Naive thymus-derived CD4-positive, alpha-beta T cell (primary cell): ENCODE measurements at places on chromosomes 3 and 15. TPM values are rescaled to one million over a fixed set of nuclear protein-coding genes. Genes with fewer than 3 reads are reported as not detected.

FBXL2 gene
- not detected for total RNA-seq

CD86 gene
- total RNA-seq, result 5.5 TPM

ATP13A5 gene
- not detected for total RNA-seq

MKRN3 gene
- 1.8 TPM in 2 replicates for total RNA-seq

DNA sequence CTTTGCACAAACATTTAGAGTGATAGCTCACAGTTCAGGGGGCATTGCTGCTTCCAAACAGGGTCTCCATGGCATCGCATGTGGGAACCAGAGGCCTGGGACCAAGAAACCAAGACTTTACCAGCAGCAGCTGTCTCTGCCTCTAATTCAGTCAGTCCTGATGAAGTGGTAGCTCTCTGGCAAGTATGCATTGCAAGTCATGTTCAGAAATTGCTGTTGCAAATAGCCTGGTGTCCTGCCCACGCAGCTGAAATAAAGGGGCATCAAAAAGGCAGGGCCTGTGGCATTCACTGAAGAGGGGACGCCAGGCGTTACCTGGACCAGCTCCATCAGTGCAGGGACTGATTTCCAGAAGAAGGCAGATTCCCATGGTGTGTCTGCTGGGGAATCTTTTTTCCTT, 121.3 kb downstream of the CD47 start:
- H3K36me3 ChIP-seq, result no peaks in the 10 kb centered on the region
- no peaks in the 10 kb centered on the region for H3K27me3 ChIP-seq
- H3K4me1 ChIP-seq, result no peaks in the 10 kb centered on the region
- no peak for DNase-seq
- H3K4me3 ChIP-seq, result no peak overlapping the region

DNA sequence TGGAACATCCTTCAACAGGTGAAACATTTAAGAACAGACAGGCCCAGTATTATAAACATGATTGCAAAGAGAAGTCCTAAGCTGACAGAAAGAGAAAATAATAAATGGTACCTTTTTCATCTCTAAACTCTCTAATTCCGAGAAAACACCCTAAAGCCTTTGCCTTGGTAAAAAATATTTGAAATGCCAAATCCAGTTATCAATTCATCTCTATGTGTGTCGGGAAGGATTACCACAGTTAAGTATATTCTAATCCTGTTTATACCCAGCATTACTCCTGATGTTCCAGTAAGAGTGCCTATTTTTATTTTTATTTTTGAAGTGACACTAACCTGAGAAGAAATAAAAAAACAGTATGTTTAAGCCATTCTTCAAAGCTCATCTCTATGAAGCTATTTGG, 219.3 kb upstream of the NANOGP8 start:
- H3K27ac ChIP-seq, result no peak overlapping the region
- no peaks in the 10 kb centered on the region for H3K4me1 ChIP-seq
- H3K4me3 ChIP-seq, result no peak overlapping the region
- no peak for DNase-seq

DNA sequence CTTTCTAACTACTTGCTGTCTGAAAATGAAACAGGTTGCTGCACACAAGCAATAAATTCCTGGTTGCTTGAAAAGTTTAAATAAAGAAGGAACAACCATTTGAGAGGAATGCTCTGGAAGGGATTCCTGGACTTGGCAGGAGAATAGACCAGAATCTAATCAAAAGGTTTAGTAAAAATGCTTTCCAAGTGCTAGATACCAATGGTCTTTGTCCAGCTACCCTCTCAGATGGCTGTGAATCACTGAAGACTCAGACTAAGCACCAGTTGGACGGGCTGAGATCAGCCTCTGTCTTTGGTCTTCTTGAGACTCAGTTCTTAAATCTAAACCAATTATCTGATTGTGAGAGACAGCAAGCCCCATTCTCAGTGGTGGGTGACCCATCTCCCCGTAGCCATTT, 27.7 kb upstream of the LPP start:
- no peak overlapping the region for H3K27ac ChIP-seq
- no peak for DNase-seq
- H3K4me3 ChIP-seq, result no peak overlapping the region
- no peaks in the 10 kb centered on the region for H3K4me1 ChIP-seq
- H3K36me3 ChIP-seq, result no peaks in the 10 kb centered on the region

DNA sequence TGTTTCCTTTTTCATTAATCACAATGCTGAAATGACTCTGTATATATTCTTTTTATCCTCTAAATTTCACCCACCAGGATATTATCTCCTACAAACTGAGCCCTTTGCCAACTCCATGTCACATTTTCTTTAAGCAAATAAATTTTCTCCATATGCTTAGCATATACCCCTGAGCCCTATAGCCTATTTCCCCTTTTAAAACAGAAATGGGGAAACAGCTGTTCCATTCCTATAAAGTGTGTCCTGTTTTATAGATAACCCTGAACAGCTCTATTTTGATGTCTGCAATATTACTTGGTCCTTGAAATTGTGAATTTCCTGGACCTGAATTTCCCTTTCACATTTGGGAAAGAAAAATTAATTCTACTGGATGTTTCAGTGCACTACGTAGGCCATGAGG, 15.6 kb upstream of the FILIP1L start:
- no peak overlapping the region for H3K27ac ChIP-seq
- H3K36me3 ChIP-seq, result no peaks in the 10 kb centered on the region
- no peaks in the 10 kb centered on the region for H3K4me1 ChIP-seq
- no peak for DNase-seq
- H3K27me3 ChIP-seq, result no peaks in the 10 kb centered on the region
- no peak overlapping the region for H3K4me3 ChIP-seq

GRCh38 chr15:40051616-40052415, 12.8 kb upstream of the SRP14 start:
- no peak for DNase-seq
- H3K4me3 ChIP-seq, result no peak overlapping the region
- peaks cover 70% of the 10 kb centered on the region for H3K4me1 ChIP-seq
- H3K27me3 ChIP-seq, result no peaks in the 10 kb centered on the region
- no peak overlapping the region for H3K27ac ChIP-seq
- no peaks in the 10 kb centered on the region for H3K36me3 ChIP-seq

- H3K27ac ChIP-seq, result no peak overlapping the region
- H3K4me3 ChIP-seq, result no peak overlapping the region
- no peaks in the 10 kb centered on the region for H3K36me3 ChIP-seq
- no peak for DNase-seq
These were observed 11.1 kb downstream of the ALPK3 start for GRCh38 chr15:84828086-84828908.

DNA sequence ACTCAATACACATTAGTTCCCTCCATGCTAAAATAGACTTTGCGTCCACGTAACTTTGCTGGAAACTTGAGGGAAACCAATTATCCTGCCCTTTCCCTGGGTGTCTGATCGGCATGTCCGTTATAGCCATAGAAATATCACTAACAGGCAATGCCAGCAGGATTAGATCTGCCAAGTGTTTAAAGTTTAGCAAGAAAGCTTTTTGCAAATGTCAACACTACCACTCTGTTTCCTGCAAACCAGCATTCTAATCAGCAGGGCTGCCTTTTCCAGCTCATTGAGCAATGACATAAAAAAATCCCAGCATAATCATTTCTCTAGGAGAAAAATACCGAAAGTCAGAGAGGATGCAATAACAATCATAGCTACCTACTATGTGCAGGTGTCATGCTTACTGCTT, 60.9 kb downstream of the NOX5 start:
- no peak for DNase-seq
- no peak overlapping the region for H3K27ac ChIP-seq
- H3K4me1 ChIP-seq, result no peaks in the 10 kb centered on the region
- no peak overlapping the region for H3K4me3 ChIP-seq
- H3K27me3 ChIP-seq, result peaks cover 5% of the 10 kb centered on the region
- H3K36me3 ChIP-seq, result no peaks in the 10 kb centered on the region

- H3K4me1 ChIP-seq, result no peaks in the 10 kb centered on the region
- H3K4me3 ChIP-seq, result no peak overlapping the region
These were observed 396.1 kb downstream of the TUSC7 start for GRCh38 chr3:117105686-117106085.

- H3K36me3 ChIP-seq, result no peaks in the 10 kb centered on the region
- H3K27ac ChIP-seq, result no peak overlapping the region
- H3K4me3 ChIP-seq, result no peak overlapping the region
- no peak for DNase-seq
- H3K27me3 ChIP-seq, result no peaks in the 10 kb centered on the region
- no peaks in the 10 kb centered on the region for H3K4me1 ChIP-seq
These were observed 31.2 kb downstream of the PRR23E start for GRCh38 chr3:127224118-127224517.

DNA sequence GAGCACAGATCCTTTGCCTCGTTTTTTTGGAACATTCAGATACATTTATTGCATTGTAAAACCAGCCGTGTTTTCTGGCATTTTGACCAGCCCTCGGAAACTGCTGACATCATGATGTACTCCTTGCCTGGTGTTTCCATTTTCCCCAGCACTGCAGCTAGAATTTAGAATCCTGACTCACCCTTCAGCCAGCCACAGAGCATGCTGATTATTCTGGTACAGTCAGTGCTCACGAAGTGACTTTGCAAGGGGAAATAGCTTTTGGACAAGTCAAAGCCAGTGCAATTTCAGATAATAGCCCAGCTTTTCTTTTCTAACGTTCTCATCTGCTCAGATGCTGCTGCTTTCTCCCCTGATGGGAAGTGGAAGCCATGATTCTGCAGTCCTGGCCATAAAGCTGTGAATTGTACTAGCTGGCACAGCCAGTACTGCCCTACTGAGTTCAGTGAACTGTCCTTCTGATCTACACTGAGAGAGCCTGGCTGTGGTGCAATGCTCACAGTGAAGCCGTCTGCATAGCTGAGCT, 12.1 kb upstream of the CNBP start:
- DNase-seq, result no peak
- H3K27ac ChIP-seq, result no peak overlapping the region
- H3K27me3 ChIP-seq, result no peaks in the 10 kb centered on the region
- H3K4me1 ChIP-seq, result no peaks in the 10 kb centered on the region
- no peaks in the 10 kb centered on the region for H3K36me3 ChIP-seq
